ENCODE measurements at places on chromosomes 13 and 19.
A peak's percentile ranks its signal among the peaks of the same experiment; 100 is the strongest.

DNA sequence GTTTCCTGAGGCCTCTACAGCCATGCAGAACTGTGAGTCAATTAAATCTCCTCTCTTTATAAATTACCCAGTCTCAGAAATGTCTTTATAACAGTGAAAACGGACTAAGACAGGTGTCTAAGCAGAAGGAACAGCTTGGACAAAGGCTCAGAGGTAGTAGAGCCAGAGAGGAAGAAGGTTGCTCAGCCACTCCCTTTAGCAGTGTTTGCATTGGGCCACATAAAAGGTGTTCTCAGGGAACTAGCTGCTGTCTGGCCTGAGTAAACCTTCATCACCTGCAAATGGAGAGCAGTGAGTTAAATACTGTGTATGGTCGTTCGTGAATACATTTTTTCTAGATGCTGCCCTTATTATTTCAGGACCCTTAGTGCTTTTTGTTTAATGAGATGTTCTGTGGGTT, 383.4 kb downstream of the EFNB2 start:
- no peak for DNase-seq
- H3K4me1 ChIP-seq: no peaks in the 10 kb centered on the region
- no peaks in the 10 kb centered on the region for H3K27me3 ChIP-seq
- no peak overlapping the region for H3K4me3 ChIP-seq
- H3K27ac ChIP-seq: no peak overlapping the region

- H3K27me3 ChIP-seq: no peaks in the 10 kb centered on the region
- no peak overlapping the region for H3K4me3 ChIP-seq
- no peaks in the 10 kb centered on the region for H3K36me3 ChIP-seq
- no peak for DNase-seq
- H3K27ac ChIP-seq: no peak overlapping the region
Observed at GRCh38 chr19:40192758-40193586, 1.7 kb downstream of the MAP3K10 start.

- H3K27ac ChIP-seq: no peak overlapping the region
- no peaks in the 10 kb centered on the region for H3K27me3 ChIP-seq
- no peak for DNase-seq
- no peaks in the 10 kb centered on the region for H3K4me1 ChIP-seq
- H3K4me3 ChIP-seq: no peak overlapping the region
- H3K36me3 ChIP-seq: no peaks in the 10 kb centered on the region
Observed at GRCh38 chr13:68375004-68375403, 1144.9 kb upstream of the PCDH9 start.

GRCh38 chr13:32113532-32113931, 82.0 kb downstream of the FRY start:
- H3K27me3 ChIP-seq: no peaks in the 10 kb centered on the region
- H3K4me3 ChIP-seq: no peak overlapping the region

- H3K27me3 ChIP-seq: no peaks in the 10 kb centered on the region
- H3K27ac ChIP-seq: peak within 1 kb of the TSS; percentile 84
- peak within 1 kb of the TSS; percentile 85 for H3K4me3 ChIP-seq
- peak; percentile 93 for DNase-seq
- H3K36me3 ChIP-seq: no peaks in the 10 kb centered on the region
Observed at GRCh38 chr13:102798581-102799425, at the start of the genes BIVM and POGLUT2. Gene BIVM (plus strand): TSS chr13:102799119. CDS start chr13:102807268, 8,149 bp downstream. Gene POGLUT2 (minus strand): TSS chr13:102798976. CDS start chr13:102798670, 306 bp downstream.

- no peak for DNase-seq
- H3K4me3 ChIP-seq: no peak overlapping the region
- no peak overlapping the region for H3K27ac ChIP-seq
Observed at GRCh38 chr13:97539651-97540610, 106.0 kb downstream of the RAP2A start.

DNA sequence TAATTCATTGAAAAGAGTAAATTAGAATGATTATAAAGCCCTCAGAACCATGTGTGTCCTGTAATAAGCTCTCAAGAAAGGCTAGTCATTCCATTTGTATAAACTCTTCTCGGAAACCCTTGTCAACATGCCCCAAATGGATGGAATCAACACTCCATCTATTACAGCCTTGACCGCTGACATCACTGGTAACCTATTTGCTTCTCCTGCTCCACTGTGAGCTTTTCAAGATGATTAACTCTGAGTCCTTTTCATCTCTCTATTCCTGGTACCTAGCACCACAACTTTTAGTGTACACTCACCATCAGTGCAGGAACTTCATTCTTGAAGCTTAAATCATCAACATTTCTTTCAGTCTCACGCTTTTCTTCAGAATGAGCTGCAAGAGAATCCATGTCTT, 612.0 kb downstream of the DCT start:
- no peak overlapping the region for H3K27ac ChIP-seq
- H3K27me3 ChIP-seq: no peaks in the 10 kb centered on the region
- no peak overlapping the region for H3K4me3 ChIP-seq

DNA sequence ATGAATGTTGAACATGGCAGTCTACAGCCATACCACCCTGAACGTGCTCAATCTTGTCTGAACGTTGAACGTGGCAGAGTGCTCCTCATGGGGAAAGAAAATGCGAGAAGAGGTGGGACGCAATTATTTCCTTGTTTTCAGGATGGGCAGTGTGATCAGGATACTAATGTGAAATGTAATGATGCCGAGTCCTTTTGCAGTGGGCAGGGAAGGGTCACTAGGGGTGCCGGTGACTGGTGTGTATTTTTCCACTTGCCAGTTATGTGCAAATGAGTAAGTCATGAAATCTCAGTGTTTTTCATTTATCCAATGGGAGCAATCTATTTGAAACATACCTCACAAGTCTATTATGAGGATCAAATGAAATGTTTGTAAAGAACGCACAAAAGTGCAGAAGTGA, 84.8 kb downstream of the LNX2 start:
- H3K27me3 ChIP-seq: no peaks in the 10 kb centered on the region
- H3K4me3 ChIP-seq: no peak overlapping the region
- no peak overlapping the region for H3K27ac ChIP-seq
- no peaks in the 10 kb centered on the region for H3K36me3 ChIP-seq
- H3K4me1 ChIP-seq: peaks cover 7% of the 10 kb centered on the region
- DNase-seq: no peak

DNA sequence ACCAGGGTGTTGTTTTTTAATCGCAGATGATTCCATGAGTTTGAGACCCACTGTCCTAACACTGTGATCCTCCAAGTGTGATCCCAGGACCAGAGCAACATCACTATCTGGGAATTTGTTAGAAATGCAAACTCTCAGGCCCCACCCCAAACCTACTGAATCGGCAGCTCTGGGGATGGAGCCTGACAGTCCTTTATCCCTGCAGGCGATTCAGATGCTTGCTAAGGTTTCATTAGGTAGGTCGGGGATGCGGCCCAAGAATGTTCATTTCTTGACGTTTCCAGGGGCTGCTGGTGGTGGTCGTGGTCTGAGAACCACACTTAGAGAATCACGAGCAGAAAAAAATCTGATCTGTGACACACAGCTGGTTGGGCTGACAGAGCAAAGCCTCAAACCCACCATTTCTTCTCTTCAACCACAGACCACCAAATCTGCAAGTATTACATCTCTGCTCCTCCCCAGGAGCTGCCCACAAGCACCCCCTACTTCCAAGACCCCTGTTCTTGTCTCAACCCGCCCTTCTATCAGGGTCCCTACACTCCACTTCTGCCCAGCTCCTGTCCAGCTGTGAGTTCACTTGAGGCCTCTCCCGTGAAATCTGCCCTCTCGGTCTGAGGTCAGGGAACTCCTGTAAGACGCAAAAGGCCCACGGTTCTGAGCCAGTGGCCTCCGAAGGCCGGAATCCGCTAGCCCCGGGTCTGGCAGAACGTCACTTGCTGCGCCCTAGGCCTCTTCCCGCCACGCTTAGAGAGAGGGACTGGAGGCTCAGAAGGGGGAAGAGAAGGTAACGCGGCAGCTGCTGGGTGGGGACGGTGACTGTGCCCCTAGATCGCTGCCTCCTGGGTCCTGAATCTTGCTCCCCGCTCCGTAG, 1.1 kb upstream of the FARP1 start:
- peaks cover 36% of the 10 kb centered on the region for H3K4me1 ChIP-seq
- DNase-seq: peak; percentile 48
- no peaks in the 10 kb centered on the region for H3K36me3 ChIP-seq
- peak overlapping the region; percentile 95 for H3K27ac ChIP-seq
- H3K4me3 ChIP-seq: peak overlapping the region; percentile 92
- H3K27me3 ChIP-seq: no peaks in the 10 kb centered on the region

GRCh38 chr19:33268162-33268991, 34.0 kb downstream of the CEBPA start:
- H3K4me3 ChIP-seq: no peak overlapping the region
- H3K27ac ChIP-seq: no peak overlapping the region
- no peak for DNase-seq
- no peaks in the 10 kb centered on the region for H3K36me3 ChIP-seq
- H3K27me3 ChIP-seq: no peaks in the 10 kb centered on the region
- H3K4me1 ChIP-seq: no peaks in the 10 kb centered on the region

- H3K27ac ChIP-seq: peak overlapping the region; percentile 68
- no peaks in the 10 kb centered on the region for H3K36me3 ChIP-seq
- peaks cover 56% of the 10 kb centered on the region for H3K4me1 ChIP-seq
- no peak overlapping the region for H3K4me3 ChIP-seq
- DNase-seq: peak; percentile 62
Observed at GRCh38 chr19:54430306-54431254, 15.3 kb downstream of the TTYH1 start.

DNA sequence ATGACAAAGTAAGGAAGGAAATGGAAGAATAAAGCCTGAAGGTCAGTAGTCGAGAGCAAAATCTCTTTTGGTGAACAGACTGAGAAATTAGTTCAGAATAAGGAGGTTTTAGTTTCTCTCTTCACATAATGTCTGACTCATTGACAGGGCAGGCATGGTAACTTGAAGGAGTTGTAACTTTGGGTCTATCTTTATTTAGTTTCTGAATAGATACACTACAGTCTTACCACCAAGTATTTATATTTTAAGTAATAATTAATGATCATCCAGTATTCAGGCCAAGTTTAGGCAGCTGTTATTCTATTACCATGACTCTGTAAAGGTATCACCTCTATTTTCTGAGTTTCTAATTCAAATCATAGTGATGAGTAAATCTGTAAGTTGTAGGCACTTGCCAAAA, 219.9 kb downstream of the SPRY2 start:
- DNase-seq: no peak
- no peak overlapping the region for H3K4me3 ChIP-seq
- H3K27me3 ChIP-seq: no peaks in the 10 kb centered on the region
- no peak overlapping the region for H3K27ac ChIP-seq
- peaks cover 3% of the 10 kb centered on the region for H3K4me1 ChIP-seq

GRCh38 chr13:40562975-40563349, 103.5 kb downstream of the FOXO1 start:
- no peaks in the 10 kb centered on the region for H3K27me3 ChIP-seq
- peak overlapping the region; percentile 63 for H3K27ac ChIP-seq
- no peak for DNase-seq

DNA sequence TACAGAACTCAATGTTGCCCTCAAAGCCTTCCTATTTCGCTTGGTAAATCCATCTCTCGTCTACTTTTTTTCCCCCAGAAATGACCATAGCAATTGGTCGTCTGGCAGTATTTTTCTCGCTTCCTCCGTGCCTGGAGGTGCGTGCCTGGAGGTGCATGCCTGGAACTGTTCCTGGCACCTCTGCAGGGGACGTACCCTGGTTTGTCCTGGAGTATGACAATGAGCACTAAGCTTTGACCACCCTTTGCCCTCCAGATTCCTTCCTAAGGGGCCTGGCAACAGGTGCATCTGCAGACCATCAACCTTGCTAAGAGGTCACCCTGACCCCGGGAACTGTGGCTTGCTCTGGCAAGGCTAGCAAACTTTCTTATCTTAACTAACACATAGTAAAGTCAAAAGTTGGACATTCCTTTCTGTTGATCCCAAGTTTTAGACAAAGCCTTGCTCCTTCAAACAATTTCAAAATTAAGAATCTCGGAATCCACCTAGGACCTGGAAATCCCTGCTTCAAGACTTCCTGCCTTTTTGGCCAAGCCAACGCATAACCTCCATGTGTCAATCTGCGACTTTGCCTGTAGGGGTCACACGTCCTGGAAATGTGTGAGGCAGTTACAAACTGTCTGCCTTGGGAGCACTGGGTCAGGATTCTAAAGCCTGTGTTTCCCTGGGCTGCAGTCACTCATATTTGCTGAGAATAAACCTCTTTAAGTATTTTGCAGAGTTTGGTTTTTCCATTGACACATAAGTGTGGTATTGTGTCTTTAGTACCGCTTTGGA, 28.8 kb upstream of the TUBGCP3 start:
- peak; percentile 49 for DNase-seq
- H3K27ac ChIP-seq: no peak overlapping the region
- H3K36me3 ChIP-seq: no peaks in the 10 kb centered on the region

- DNase-seq: peak; percentile 32
- H3K36me3 ChIP-seq: no peaks in the 10 kb centered on the region
- H3K4me3 ChIP-seq: peak overlapping the region; percentile 38
- H3K27ac ChIP-seq: no peak overlapping the region
Observed at GRCh38 chr13:22915442-22916082, 265.2 kb upstream of the SGCG start.

DNA sequence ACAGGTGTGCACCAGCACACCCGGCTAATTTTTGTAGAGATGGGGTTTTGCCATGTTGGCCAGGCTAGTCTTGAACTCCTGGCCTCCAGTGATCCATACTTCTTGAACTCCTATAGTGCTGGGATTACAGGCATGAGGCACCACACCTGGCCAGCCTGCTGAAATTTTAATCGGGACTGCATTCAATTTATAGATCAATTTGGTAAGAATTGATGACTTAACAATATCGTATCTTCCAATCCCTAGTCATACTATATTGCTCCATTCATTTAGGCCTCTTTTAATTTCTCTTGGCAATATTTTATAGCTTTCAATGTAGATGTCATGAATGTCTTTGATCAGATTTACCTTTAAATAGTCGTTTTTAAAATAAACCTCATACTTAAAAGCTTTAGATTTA, 5.6 kb upstream of the ZNF45 start:
- H3K4me3 ChIP-seq: no peak overlapping the region
- H3K27ac ChIP-seq: no peak overlapping the region
- no peak for DNase-seq
- H3K36me3 ChIP-seq: no peaks in the 10 kb centered on the region
- H3K27me3 ChIP-seq: no peaks in the 10 kb centered on the region

DNA sequence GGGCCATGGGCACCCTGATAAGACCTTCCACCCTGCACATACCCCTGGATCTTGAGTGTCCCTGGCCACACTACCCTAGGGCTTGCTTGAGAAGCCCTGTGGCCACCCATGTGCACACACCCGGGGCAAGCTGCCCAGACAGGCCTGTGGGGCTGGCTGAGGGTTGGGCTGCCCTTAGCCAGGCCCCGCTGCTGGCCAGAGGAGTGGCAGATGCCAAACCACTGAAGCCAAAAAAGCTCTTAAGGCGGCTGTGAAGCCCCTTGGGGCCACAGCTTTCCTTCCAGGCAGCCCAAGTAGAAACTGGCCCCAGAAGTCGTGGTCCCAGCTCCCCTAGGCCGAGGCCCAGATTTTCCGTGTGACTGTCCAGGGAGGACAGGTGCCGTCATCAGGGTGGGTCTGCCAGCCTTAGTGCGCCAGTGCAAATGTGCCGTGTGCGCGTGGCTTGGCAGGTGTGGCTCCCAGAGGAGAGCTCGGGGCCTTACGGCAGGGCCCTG, 14.8 kb downstream of the CEBPG start:
- peak overlapping the region; percentile 18 for H3K27ac ChIP-seq
- H3K4me1 ChIP-seq: peaks cover 49% of the 10 kb centered on the region
- H3K4me3 ChIP-seq: no peak overlapping the region
- H3K27me3 ChIP-seq: no peaks in the 10 kb centered on the region
- H3K36me3 ChIP-seq: no peaks in the 10 kb centered on the region

GRCh38 chr19:51983361-51983760, 3.3 kb downstream of the ZNF350 start:
- no peak overlapping the region for H3K4me3 ChIP-seq
- no peaks in the 10 kb centered on the region for H3K27me3 ChIP-seq
- peaks cover 7% of the 10 kb centered on the region for H3K4me1 ChIP-seq
- no peak overlapping the region for H3K27ac ChIP-seq

- no peak for DNase-seq
- H3K4me3 ChIP-seq: no peak overlapping the region
- no peak overlapping the region for H3K27ac ChIP-seq
- H3K4me1 ChIP-seq: no peaks in the 10 kb centered on the region
Observed at GRCh38 chr19:45842198-45842597, 20.7 kb downstream of the SYMPK start.
